ENCODE measurements at places on chromosomes 3 and 15. TPM values are rescaled to one million over a fixed set of nuclear protein-coding genes. Genes with fewer than 3 reads are reported as not detected.

DNA sequence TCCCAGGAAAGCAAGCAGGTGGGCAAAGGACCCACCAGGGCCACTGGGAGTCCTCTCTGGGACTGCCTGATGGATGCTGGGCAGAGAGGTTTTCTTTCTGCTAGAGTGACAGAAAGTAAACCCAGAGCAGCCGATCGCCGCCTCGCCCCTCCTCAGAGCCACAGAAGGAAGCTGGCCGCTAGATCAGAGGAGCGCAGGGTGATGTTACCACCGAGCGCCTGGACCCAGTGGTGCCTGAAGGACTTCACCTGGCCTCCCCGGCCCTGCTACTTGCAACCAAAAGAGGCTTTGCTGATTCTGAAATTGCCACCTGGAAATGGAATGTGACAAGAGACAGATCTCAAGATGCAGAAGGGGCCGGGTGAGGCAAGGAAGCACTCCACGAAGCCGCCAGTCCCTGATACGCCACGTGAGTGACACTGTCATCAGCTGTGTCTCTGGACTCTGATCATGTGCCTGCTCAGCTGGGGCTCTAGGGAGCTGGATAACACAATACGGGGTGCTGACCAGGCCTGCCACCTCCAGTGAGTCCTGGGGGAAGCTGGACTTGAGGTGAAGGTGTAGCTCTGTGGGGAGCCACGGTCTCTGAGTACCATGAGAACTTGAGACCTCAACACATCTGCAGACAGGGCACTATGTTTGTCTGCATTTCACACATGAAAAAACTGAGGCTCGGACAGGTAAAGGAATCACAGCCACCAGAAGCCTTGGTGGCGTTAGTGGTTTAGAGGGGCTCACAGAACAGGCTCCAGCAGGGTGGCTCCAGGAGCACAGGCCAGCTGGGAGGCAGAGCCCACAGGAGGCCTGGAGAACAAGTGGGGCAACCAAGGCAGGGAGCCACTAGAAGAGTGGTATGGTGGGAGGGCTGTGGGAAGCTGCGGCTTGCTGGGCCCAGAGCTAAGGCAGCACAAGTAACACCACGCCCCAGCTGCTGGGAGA, 137.9 kb upstream of the PRR20G start:
- peak; percentile 30 for DNase-seq

- DNase-seq: no peak
Measured at GRCh38 chr3:71997066-71997653, 212.2 kb upstream of the PROK2 start.

- DNase-seq: no peak
Measured at GRCh38 chr3:72855001-72855400, 6.8 kb upstream of the SHQ1 start.

GRCh38 chr3:39540162-39540921, 72.9 kb downstream of the MOBP start:
- no peak for DNase-seq

DNA sequence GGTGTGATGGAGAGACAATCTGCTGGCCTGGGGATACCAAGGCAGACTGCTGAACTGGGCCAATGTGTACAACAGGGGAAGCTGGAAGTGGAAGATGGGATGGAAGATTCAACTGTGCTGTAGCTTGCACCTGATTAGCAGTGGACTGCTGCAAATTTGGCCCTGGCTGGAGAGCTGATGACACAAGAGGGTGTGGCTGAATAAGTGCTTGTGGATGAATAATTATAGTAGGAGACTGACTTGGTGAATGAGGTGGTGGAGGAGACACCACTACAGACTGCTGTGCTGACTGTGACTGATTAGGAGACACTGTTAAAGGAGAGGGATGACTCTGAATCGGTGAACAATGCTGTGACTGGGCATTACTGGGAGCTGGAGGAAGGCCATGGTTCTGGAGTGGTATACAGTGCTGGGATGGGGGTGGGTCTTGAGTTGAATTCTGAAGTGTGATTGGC, 52.5 kb downstream of the PHC3 start:
- DNase-seq: no peak

- no peak for DNase-seq
Measured at GRCh38 chr3:28286595-28286994, 45.2 kb downstream of the CMC1 start.

GRCh38 chr3:106577241-106577640, 708.4 kb upstream of the CBLB start:
- no peak for DNase-seq

DNA sequence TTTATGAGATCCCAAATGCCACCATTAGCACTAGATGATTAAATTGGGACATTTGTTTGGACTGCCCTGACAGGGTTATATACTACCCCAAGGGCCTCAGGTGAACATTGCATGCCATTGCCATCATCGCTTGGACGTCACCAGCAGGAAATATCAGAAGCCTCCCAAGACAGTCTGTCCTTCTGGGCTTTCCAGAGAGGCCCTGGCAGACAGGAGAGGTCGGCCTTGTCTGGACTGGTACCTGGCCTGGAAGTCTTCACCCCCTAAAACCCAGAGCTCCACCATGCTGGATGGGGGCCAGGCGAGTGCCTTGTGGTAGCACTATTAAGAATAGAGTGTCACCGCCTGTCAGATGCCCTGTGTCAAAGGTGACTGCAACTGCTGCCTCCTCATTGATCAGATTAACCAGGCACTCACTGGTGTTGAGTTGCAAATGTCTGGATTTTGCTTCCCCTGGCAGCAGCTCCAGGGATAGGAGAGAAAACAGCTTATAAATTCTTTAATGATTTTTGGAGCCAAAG, 324.1 kb upstream of the RASGRP1 start:
- DNase-seq: no peak

The RASA2 gene
- polyA plus RNA-seq: 1.6 TPM

The CHRM5 gene
- polyA plus RNA-seq: not detected

The POC1A gene
- polyA plus RNA-seq: 1.4 TPM

The CLDN16 gene
- polyA plus RNA-seq: 0.22 TPM

The ALS2CL gene
- 6.6 TPM for polyA plus RNA-seq

The CLEC3B gene
- polyA plus RNA-seq: 28.8 TPM

The SOX14 gene
- not detected for polyA plus RNA-seq
